ENCODE measurements at places on chromosomes 3 and 15.

DNA sequence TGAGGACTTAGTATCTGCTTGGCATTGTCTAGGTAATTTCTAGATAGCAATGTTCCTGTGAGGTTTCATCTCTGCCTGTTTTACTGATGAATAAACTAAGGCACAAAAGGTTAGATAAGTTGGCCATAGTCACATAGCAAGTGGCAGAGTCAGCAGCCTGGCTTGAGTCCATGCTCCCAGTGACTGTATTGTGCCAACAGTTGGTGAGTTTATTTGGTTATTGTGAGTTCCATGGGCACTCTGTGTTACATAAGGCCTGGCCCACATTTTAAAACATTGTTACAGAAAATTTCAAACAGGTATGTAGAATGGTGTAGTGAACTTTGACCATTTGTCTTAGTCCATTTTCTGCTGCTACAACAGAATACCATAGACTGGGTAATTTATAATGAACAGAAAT lies 15.2 kb downstream of the MCM2 start:
- no peak for DNase-seq

- DNase-seq: no peak
Observed at GRCh38 chr3:100912571-100912970, 80.7 kb downstream of the ABI3BP start.

DNA sequence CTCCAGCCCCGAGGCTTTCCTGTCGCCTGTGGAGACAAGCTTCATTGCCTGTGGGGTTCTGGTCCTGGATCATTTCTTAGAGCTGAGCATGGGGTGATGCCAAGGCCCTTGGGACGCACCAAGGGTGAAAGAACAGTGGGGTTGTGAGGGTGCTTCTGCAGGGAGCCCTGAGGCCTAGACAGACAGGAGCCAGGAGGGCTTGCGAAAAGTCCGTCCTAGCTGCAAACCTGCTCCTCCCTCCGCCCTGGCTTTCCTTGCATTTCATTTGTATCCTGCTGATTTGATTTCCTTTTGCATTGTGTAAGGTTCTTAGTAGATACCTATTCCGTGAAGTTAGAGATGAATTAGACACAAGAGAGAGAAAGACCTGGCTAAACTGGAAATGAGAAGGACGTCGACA lies 286.9 kb upstream of the C2CD4B start:
- no peak for DNase-seq

GRCh38 chr15:46344915-46345314 lies 710.1 kb downstream of the SQOR start:
- no peak for DNase-seq

- no peak for DNase-seq
Observed at GRCh38 chr3:78670746-78671145, 1097.1 kb downstream of the ROBO1 start.

GRCh38 chr3:87358066-87358465 lies 81.7 kb upstream of the POU1F1 start:
- no peak for DNase-seq

GRCh38 chr3:144053121-144053520 lies 81.5 kb downstream of the DIPK2A start:
- DNase-seq: no peak

GRCh38 chr15:40100123-40100946 lies 8.3 kb downstream of the BMF start:
- no peak for DNase-seq

DNA sequence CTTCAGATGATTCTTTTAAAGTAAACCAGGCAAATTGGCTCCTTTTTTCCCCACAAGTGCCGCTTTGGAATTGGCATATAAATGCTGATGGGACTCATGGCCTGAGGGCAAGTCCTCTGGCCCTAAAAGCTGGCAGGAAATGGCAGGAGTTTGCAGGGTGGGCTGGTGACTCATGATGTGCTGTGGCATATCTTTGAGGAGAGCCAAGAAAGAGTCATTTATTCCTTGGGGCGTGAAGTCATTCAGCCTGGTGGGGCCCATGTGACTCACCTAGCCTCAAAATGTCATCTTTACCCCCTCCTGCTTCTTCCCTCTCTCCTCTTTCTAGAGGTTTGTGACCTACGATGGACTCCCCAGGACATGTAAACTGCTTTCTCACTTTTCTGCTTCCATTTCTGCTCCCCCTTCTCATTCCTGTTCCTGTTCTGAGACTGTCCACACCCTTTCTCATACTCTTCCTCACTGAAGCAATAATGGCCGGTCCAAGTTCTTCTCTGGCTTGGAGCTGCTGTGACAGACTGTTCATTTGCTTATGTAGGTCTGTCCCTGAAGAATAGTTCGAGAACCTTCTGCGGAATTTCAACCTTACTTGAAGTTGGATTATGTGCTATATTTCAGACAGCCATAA lies 326.1 kb downstream of the SATB1 start:
- DNase-seq: no peak

- DNase-seq: no peak
Observed at GRCh38 chr15:60941448-60941847, 287.7 kb downstream of the RORA start.

DNA sequence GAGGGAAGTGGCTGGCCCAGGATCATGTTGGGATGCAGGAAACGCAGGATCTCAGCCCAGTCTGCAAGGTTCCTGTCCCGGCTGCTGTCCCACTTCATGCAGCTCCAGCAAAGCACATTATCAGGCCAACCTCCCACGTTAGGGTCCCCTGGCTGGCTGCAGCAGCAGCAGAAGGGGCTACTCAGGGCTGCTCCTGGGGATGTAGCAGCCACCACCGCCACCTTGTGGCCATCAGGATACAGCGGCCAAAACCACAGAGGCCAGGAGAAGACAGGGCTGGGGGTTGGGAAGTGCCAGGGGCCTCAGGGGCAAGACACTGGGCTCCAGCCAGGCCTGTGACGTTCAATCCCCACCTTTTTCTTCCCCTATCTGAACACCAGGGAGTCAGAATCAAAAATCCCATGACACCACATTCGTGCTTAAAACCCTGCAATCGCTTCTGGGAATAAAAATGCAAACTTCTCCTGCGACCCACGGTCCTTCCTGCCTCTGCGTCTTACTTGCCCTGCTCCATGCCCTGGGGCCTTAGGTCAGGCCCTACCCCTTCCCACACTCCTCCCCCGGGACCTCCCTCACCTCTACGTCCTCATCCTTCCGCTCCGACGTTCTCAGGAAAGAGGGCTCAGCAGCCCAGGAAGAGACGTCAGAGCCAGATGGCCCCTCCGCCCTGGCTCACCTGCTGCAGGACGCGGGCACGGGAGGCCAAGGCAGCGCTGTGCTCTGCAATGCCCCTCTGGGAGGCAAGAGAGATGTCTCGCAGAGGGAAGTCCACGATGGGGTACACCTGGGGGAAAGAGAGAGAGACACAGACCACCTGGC lies 21.5 kb downstream of the SSUH2 start:
- DNase-seq: no peak

DNA sequence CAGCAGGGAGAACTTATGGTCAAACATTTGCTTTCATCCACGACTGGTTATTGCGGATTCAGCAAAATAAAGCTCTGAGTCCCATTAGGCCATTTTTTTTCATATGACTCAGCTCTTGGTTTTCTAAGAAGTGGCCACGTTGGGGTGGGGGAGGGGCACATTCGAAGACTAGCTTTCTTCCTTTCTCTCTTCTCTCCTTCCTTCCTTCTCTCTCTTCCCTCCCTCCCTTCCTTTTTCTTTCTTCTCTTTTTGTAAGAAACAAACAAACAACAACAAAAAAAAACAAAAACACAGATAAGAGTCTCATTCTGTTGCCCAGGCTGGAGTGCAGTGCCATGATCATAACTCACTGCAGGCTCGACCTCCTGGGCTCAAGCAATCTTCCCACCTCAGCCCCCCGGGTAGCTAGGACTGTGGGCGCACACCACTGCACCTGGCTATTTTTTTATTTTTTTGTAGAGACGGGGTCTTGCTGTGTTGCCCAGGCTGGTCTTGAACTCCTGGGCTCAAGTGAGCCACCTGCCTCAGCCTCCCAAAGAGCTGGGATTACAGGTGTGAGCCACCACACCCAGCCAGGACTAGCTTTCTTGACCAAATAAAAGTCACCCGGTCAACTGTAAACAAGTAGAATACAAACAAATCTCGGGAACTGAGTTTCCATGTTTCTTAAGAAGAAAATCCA lies 41.6 kb downstream of the ABCC5 start:
- DNase-seq: no peak

GRCh38 chr3:134232151-134232550 lies 18.5 kb downstream of the RYK start:
- DNase-seq: no peak

GRCh38 chr15:67783303-67783702 lies 42.0 kb upstream of the SKOR1 start:
- DNase-seq: no peak

DNA sequence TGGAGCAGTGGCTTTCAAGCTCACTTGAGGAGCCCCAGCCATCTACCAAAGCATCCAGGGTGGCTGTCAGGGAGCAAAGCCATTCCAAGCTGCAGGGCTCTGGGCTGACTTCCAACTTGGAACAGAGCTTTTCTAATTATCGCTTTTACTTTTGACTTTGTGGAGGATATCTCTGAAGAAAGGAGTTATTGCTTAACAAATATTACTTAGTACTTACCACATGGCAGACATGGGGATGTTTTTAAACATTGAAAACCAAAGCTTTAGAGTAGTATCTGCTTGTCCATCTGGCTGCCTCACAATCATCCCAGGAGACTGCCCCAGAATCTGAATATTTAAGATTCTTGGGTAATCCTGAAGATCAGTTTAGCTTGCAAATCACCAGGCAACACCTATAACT lies 8.9 kb downstream of the TAGLN3 start:
- DNase-seq: no peak

DNA sequence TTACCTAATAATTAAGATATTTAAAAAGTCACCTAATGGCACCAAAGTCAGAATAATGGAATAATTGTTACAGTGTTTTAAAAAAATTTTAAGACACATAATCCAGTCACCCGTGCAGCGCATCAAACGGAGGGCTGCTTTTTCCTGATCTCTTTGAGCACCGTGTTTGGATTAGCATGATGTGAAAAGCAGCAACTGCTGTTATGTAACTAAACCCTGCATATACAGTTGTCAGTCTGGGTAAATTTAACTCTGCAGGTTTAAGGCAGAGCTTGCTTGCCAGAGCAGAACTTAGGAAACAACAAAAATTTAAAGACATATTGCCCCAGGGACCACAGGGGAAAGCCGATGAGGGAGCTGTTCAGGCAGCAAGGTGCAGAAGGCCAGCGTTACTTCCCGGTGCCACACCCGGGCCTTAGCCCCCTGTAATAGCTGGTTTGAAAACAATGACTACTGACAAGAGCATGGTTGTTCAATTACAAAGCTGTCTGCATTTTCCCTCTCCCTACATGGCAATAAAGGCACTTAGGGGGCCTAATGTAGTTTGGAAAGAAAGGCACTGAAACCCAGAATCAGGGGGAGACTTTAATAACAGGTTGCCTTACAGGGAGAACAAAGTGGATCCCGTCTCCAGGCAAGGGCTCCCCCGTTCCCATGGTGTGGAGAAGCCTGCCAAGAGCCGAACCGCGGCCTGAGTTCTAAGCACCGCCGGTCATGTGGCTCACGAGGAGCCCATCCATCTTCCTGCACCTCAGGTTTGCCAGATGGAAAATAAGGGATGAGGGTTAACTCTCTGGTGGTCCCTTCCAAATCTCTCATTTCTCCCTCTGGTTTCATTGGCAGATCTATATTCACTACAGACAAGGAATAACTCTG lies 32.2 kb downstream of the RORA start:
- no peak for DNase-seq

DNA sequence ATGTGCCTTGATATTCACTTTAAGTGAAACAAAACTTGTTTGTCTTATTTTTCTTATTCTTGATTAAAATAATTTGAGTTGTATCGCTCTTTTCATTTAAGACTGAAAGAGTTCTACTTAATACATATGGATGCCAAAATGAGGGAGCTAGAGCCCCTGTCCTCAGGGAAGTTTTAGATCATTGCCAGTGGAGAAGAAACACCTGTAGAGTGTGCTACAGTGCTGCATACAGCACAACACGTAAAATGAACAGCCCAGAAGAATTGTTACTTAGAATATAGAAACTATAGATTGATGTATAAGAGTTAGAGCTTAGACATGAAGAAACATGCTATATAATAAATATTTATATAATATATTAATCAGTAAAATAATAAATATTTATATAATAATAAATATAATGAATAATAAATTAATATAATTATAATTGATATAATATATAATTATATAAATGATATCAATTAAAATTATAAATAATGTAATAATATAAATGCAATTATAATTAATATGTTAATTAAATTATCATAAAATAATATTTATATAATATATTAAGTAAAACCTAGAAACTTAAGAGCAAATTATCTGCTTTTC lies 1234.7 kb downstream of the ROBO2 start:
- DNase-seq: no peak

DNA sequence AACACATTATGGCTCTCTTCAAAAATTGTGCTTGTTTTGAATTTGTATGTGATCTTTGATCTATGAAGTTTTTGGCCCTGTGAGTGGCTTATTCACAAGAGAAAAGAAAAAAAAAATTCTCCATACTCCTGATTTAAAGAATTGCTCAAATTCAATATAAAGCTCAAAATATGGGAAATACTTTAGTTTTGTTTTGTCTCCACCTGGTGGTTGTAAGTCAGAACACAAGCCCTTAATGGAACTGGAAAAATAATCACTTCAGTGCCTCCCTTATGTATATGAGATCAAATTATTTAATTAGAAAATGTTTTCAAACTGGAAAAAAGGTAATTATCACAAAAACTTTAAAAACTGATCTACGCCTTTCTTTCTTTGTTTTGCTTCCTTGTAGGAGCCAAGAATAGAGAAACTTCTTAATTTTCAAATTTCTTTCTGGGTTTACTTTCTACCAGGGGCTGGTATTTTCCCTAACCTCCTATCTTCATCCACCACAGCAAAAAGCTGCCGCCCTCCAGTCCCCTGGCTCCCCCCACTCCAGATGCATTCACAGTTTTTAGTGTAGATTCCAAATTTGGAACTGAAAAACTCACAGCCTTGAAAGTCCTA lies 50.6 kb downstream of the SERP1 start:
- DNase-seq: no peak

DNA sequence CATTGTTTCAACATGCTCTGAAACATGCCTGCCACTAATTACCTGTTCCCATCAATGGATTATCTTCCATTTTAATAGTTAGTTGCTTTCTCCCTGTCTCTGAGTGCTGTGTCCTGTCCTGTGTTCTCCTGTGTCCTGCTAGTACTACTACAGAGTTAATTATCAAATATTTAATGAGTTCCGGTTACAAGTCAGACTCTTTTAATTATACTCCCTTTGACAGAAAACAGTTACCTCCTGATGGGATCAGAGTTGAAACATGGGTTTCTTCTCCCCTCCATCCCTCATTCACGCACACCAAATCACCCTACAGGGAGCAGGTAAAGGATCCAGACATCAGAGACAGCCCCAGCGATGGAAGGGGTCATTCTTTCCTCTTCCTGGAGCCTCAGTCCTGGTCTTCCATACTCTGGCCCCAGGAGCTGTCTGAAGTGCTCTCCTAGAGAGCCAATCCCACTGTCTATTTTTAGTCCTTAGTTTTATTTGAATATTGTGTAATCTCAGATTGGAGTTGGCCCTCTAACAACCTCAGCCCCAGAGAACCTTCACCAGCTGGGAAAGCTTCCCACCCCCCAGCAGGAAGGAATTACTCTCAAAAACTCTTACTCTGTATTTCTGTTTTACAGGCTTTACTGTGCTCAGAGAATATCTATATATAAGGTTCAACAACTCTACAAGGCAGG lies 137.0 kb upstream of the C2CD4B start:
- no peak for DNase-seq

- no peak for DNase-seq
Observed at GRCh38 chr3:46946856-46947545, 29.5 kb downstream of the CCDC12 start.
